Activated T-cell treated with anti-CD3 and anti-CD28 coated beads for 4 hours (primary cell): ENCODE measurements at places on chromosomes 13 and 19.

GRCh38 chr19:28940751-28941500, 272.0 kb downstream of the UQCRFS1 start:
- DNase-seq = no peak

DNA sequence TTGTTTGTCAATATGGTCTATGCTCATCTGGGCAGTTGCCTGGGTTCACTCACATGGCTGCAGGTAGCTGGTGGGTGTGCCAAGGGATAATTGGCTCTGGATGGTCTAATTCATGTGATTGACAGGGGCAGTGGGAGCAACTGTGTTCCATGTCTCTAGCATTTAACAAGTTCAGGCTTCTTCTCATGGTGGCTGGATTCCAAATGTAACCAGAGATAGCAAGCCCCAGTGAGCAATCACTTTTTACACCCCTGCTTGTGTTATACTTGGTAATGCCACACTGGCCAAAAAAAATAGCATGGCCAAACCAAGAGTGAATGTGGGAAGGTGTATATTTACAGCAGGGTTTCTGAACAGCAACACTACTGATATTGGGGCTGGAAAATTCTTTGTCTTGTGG, 89.6 kb upstream of the TNFSF11 start:
- no peak for DNase-seq

GRCh38 chr19:29215322-29215845, 2.4 kb upstream of the UQCRFS1 start:
- DNase-seq = no peak

GRCh38 chr13:93309886-93310523, 83.4 kb downstream of the GPC6 start:
- no peak for DNase-seq

GRCh38 chr13:67283637-67284036, 53.5 kb upstream of the PCDH9 start:
- DNase-seq = no peak

DNA sequence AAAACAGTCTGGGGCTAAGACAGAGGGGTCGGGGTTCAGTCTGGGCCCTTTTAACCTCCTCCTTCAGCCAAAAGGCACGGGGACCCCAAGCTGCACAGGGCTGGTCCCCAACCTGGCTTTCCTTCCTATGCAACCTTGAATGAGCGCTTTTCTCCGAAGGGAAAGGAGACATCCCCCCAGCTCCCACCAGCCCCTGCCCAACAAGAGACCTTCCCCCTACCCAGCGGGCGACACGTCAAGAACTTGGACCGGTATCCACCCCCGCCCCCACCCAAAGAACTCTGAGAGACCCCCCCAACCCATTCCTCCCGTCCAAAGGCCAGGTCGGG, 35.0 kb upstream of the NANOS3 start:
- DNase-seq = no peak

GRCh38 chr19:30444253-30444671, 72.1 kb downstream of the ZNF536 start:
- no peak for DNase-seq

DNA sequence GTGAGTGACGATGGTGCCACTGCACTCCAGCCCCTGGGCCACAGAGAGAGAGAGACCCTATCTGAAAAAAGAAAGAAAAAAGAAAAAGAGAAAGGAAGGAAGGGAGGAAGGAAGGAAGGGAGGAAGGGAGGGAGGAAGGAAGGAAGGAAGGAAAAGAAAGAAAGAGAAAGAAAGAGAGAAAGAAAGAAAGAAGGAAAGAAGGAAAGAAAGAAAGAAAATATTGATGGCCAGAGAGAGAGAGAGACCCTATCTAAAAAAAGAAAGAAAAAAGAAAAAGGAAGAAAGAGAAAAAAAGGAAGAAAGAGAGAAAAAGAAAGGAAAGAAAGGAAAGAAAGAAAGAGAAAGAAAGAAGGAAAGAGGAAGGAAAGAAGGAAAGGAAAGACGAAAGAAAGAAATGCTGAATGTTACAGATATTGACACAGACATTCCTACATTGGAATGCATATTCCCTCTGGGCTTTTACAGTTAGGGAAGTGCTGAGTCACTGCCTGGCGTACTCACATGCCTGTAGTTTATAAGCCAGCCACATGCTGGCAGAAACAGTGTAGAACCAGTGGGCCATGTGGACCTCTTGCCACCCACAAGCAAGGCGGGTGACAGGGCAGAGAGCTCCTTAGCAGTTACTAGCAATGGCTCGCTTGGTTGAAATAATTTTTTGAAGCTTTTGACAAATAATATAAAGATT, 34.6 kb upstream of the SLC46A3 start:
- DNase-seq = no peak

- no peak for DNase-seq
These were observed 523.5 kb upstream of the MIR17HG start for GRCh38 chr13:90824032-90824431.

- no peak for DNase-seq
These were observed 177.3 kb downstream of the PCDH9 start for GRCh38 chr13:67052550-67053490.

DNA sequence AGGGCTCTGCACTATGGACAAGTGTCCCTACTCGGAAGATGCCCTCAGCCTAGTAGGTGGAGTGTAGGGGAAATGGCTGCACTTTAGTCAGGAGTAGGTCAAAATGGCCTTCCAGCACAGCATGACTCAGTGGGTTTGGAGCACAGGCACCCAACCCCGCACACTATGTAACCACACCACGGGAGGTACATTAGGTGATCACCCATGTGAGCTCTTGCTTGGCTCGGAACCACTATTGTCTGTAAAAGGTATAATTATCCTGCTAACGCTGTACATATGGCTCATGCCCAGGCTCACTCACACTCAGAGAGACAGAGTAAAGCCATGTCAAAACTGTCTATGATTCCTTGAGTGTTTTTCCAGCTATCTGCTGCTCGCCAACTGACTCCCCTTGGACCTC, 156.9 kb upstream of the DACH1 start:
- no peak for DNase-seq

- DNase-seq = no peak
These were observed 4.7 kb upstream of the YJEFN3 start for GRCh38 chr19:19524053-19524452.

DNA sequence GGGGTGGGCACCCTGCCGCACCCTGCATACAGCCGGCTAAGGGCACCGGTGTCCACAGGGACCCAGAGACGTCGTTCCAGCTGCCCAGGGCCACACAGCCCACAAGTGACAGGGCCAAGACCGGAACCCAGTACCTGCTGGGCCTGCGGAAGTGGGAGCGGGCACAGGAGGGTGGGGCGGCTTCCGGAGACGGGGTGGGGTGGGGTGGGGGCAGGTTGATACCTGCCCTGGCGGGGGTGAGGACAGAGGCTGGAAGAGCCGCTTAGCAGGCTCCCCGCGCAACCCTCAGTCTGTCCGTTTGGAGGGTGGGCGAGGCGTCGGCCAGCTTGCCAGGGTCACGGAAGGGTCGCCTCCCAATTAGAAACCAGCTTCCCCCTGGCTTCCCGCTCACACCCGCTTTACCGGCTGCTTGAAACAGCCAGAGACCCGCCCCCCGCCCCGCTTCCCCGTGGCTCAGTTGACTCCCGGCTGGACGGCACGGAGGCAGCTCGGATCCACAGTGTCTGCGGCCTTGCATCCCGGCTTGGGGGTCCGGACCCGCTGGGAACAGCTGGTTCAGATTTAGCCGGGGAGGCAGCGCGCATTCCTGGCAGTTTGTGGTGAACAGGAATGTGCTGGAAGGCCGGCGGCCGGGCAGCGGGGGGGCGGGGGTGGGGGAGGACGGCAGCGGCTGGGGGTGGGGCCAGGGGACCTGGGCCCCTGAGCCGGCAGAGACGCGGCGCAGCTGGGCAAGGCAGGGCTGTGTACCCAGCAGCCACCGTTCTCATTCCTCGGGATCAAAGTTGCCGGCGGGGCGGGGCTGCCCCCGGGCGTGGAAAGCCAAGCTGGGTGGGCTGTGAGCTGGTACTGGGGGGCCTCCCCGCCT, 1.9 kb downstream of the CNN2 start:
- no peak for DNase-seq

GRCh38 chr13:51803422-51804294, at the start of gene DHRS12:
TSS of gene DHRS12 (minus strand) at chr13:51804163. CDS start at chr13:51799659, 4,504 bp downstream.
- DNase-seq = peak; percentile 80
